ENCODE measurements at places on chromosomes 1 and 21. TPM values are rescaled to one million over a fixed set of nuclear protein-coding genes. Genes with fewer than 3 reads are reported as not detected.

Gene FAM151A
- total RNA-seq, result not detected

Gene ARHGAP29
- total RNA-seq, result 33.8 TPM

Gene SLX9
- total RNA-seq, result 35.2 TPM

Gene PDPN
- total RNA-seq, result not detected

Gene PALMD
- not detected for total RNA-seq

Gene BLACAT1
- total RNA-seq, result not detected

Gene AADACL3
- not detected for total RNA-seq

Gene IL22RA1
- not detected for total RNA-seq

Gene LMX1A
- total RNA-seq, result not detected

Gene RAB7B
- 5.8 TPM for total RNA-seq

Gene CRYBG2
- total RNA-seq, result not detected

Gene TAL1
- not detected for total RNA-seq

Gene SLC35F3
- total RNA-seq, result 0.53 TPM

Gene SMIM1
- 1.7 TPM for total RNA-seq

GRCh38 chr21:18960306-18960705, 556.7 kb upstream of the TMPRSS15 start:
- DNase-seq, result no peak

DNA sequence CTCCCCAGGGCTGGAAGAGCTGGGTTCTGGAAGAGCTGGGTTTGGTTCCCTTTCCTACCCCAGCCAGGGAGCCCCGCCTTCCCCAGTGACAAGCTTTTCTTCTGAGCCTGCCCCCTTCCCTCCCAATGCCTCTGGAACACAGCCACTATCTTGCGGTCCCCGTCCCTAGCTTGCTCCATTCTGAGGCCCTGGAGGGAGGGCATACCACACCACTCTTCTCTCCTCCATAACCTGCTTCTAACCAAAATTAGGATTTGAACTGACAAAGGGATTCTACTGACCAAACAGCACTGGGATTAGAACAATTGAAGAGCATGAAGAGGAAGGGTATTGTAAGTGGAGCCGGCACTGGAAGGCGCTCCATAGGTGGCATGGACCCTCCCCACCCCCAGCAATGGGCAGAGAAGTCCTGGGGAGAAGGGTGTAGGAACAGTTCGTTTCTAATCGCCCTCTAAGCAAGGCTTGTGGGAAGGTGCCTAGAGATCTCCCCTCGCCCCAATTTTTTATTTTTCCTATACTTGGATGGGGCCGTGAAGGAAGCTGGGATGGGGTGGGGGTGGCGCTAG, 690 bp downstream of the C1orf216 start:
- DNase-seq, result peak; percentile 73

DNA sequence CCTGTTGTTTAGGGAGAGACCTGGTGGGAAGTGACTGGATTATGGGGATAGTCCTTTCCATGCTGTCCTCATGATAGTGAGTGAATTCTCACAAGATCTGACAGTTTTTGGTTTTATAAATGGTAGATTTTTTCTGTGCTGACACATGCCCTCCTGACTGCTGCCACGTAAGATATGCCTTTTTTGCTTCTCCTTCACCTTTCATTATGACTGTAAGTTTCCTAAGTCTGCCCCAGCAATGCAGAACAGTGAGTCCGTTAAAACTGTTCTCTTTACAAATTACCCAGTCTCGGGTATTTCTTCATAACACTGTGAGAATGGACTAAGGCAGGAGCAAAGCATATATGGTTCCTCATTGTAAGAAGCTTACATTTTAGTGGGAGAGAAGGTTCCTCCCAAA, 1727.2 kb downstream of the NCAM2 start:
- no peak for DNase-seq

- peak; percentile 18 for DNase-seq
Measured at GRCh38 chr1:119779869-119780356, 11.2 kb upstream of the HMGCS2 start.

- DNase-seq, result no peak
Measured at GRCh38 chr1:180259431-180260338, 29.6 kb downstream of the LHX4 start.

GRCh38 chr1:180057883-180058396, 96.7 kb upstream of the QSOX1 start:
- DNase-seq, result no peak

GRCh38 chr1:194298007-194298598, 1111.7 kb upstream of the B3GALT2 start:
- DNase-seq, result no peak

DNA sequence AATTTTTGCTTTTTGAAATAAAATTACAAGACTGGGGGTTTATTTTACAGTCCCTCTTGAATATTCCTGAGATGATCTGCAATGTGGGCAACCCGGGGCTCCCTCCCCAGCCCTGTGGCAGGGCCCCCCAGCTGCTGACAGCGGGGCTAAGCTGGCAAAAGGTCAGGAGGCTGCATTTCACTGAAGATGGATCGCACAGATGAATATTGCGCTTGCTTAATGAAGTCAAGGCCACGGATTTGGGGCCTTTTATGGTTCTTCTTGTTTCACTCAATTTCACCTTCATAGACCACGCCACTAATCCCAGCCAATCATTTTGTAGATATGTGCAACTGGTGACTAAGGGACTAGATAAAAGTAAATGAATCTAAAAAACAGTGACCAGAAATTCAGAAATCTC, 50.8 kb upstream of the SLC22A15 start:
- DNase-seq, result no peak

- no peak for DNase-seq
Measured at GRCh38 chr1:24936684-24937083, 6.6 kb upstream of the RUNX3 start.

DNA sequence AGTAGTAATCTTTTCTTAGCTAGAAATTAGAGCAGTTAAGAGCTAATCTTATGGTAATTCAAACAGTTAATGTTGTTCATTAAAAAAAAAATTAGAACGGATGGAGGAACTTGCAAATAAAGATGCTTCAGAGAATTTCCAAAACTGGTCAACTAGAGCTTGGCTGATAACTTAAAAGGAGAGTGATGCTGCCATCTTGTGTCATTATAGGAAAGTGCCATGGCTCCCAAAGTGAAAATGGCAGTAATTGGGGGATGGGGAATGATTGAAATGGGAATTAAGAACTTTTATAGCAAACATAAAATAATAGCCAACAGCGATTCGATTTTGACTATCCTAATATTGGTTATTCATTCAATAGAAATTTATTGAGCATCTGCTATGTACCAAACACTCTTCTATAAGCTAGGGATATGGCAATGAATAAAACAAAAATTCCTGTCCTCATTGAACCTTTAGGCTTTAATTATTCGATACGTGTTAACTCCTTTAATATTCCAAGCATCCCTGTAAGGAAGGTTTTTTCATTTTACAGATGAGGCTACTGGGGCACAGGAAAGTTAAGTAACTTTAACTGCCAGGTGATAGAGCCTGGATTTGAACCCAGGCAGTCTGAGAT, 5.7 kb upstream of the PLPP3 start:
- DNase-seq, result peak; percentile 52

GRCh38 chr1:1285611-1286311, 5.5 kb downstream of the SCNN1D start:
- DNase-seq, result no peak

DNA sequence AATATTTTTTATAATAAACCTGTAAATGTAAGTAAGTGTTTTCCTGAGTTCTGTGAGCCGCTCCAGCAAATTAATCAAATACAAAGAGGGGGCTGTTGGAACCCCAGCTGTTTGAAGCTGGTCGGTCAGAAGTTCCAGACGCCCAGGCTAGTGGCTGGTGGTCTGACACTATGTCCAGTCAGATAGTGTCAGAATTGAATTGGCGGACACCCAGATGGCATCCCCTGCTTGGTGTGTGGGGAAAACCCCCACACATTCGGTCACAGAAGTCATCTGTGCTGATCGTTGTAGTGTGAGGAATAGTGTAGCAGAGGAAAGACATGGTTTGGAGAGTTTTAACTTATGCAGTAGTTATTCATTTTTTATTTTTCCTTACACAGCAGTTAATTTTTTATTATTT, 32.4 kb downstream of the TBCE start:
- DNase-seq, result no peak

DNA sequence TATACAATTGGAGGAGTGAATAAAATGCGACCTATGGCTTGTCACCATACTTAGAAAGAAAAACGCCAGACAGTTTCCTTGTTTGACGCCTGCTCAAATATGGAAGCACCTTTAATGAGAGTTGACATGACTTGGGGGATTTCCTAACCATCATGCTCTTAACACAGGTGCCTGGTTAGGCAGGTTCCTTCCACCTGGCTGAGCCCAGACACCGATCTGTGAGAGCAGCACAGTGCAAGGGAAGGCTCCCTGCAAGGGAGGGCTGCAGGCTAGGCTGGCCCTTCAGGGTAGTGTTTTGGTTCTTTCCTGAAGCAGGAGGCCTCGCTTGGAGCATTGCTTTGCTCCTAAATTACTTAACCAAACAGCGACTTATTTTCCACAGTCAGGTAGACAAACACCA, 24.6 kb upstream of the KLHDC8A start:
- DNase-seq, result no peak

DNA sequence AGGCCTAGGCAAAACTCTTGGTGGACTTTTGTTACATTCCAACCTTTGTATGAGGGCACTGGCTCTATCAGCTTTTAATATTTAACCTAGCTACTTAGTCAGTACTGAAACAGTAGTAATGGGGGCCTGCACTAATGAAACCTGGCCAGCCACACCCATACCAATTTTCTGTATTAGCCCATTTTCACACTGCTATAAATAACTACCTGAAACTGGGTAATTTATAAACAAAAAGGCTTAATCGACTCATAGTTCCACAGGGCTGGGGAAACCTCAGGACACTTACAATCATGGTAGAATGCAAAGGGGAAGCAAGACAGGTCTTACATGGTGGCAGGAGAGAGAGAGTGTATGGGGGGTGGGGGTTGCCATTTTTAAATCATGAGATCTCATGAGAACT, 245.7 kb upstream of the RGS18 start:
- DNase-seq, result no peak

DNA sequence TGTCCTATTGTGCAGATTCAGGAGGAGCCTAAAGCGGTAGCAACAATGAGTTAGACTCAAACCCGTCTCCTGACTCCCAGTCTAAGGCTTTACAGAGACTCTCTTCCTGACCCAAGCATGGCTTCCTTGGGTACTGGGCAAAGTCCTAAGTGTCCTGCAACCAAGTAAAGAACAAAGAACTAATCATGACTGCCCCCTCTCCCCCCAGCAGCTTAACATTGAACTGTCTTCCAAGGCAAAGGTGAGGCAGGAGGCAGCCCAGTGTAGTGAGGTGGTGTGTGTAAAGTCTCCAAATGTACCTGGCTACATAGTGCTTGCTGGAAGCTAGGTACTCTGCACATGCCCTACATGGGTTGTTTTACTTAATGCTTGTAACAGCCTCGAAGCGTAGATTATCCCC, 2.3 kb downstream of the FABP3 start:
- DNase-seq, result no peak

DNA sequence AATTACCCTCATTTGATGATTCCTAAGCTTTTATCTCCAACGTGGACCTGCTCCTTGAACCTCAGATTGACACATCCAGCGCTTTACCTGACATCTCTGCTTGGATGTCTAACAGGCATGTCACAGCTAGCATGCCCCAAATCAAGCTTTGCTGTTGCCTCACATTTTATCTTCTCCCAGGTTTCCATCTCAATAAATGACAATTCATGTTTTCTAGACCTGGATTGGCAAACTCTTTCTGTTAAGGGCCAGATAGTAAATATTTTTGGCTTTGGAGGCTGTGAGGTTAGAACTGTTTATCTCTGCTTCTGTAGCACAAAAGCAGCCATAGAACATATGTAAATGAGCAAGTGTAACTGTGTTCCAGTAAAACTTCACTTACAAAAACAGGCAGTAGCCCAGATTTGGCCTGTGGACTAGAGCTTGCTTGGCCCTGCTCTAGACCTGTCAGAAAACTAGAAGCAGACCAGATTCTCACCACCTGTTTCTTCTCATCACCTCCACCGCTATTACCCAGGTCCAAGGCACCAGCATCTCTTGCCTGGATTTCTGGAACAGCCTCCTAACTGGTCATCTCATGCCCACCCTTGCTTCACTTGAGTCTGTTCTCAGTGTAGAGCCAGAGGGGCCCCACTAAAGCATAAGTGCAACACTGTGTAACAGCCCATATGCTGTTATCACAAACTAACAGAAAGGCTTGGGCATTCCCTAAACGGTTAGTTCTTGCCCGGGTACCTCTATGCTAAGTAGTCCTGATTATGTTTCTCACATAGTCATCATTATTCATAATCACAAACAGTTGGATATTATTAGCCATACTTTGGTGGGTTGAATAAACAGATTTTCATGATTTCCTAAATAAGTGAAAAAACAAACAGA, 42.3 kb downstream of the UBE4B start:
- no peak for DNase-seq

GRCh38 chr1:26695356-26696118, at the start of gene ARID1A:
TSS of gene ARID1A (plus strand) at chr1:26696015. CDS start at chr1:26696404, 389 bp downstream.
- peak; percentile 96 for DNase-seq

- DNase-seq, result no peak
Measured at GRCh38 chr1:34128186-34128889, 36.7 kb downstream of the CSMD2 start.

DNA sequence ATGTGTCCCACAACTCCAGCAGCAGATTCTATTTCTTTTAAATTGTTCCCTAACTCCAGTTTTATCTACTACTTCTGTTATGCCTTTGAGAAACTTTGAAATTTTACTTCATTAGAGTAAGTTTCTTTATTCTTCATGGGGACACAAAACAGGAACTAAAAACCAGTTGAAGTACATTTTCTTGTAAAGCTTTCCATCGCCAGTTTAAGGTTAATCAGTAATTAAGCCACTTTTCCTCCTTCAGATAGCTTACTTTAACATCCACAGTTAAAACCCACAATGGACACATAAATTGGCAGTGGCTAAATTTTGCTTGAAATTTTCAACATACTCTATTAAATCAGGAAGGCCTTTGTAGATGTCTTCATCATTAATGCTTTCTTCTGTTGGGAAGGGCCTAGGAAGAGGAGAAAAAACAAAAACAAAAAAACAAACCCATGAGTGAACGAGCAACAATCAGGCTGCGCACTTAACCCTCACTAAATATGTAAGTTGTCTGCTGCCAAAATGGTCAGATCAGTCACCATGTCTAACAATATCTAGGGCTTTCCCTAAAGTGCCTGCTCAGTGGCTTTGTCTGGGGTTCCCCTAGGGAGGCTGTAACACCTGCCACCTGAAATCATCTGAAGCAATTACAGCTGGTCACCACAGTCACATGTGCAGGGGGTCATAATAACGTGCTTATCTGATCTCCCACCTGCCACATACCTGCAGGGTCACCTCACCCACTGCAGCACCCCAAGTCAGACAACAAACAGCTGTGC, 187.9 kb downstream of the VAV3 start:
- no peak for DNase-seq

DNA sequence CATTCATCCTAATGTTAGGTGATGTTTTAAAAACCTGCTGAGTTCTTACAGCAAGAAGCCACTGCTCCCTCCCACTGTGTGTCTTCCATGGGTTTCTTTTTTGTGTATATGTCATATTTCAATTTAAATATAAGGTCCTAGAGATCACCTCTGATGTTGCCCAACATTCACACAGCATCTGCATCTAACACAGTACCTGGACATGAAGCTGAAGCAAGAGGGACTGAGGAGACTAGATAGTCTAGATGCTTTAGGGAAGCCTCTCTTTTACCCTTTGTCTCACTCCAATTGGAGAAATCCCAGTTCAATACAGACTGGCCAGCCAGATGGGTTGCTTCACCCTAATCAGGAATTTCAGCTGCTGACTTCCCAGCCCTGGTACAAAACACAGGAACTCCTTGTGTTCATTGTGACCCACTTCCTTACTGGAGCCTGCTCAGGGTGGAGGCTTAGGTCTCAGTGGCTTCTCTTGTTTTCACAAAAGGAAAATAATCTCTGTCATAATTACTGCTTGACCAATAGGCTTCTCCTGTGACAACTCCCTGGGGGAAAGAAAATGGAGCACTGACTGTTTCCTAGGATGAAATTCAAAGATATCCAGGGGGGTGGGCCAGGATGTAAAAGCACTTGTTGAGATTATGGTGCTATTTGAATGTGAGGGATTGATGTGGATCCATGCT, 17.3 kb downstream of the BTG2 start:
- DNase-seq, result no peak
